ENCODE measurements at places on chromosomes 11 and 22.
A peak's percentile ranks its signal among the peaks of the same experiment; 100 is the strongest.

GRCh38 chr11:36308577-36308976 is 12.5 kb downstream of the PRR5L start:
- no peak for DNase-seq

DNA sequence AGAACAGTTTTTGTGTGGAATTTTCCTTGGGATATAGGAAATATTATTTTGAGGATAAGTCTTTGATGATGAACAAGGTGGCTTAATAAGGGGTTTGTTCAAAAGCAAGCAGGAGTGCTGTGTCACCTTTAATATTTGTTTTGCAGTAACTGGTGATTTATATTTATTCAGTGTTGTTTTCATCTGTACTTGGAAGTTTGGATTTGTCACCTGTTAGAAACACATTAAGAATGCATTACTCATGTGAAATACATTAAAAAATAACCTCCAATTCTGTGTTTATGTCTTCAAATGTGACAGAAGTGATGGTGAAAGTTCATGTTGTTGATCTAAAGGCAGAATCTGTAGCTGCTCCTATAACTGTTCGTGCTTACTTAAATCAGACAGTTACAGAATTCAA is 70.5 kb downstream of the DKK3 start:
- no peak for DNase-seq

DNA sequence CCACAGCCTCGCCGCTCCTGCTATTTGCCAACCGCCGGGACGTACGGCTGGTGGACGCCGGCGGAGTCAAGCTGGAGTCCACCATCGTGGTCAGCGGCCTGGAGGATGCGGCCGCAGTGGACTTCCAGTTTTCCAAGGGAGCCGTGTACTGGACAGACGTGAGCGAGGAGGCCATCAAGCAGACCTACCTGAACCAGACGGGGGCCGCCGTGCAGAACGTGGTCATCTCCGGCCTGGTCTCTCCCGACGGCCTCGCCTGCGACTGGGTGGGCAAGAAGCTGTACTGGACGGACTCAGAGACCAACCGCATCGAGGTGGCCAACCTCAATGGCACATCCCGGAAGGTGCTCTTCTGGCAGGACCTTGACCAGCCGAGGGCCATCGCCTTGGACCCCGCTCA is 35.5 kb downstream of the LRP5 start:
- DNase-seq = no peak

DNA sequence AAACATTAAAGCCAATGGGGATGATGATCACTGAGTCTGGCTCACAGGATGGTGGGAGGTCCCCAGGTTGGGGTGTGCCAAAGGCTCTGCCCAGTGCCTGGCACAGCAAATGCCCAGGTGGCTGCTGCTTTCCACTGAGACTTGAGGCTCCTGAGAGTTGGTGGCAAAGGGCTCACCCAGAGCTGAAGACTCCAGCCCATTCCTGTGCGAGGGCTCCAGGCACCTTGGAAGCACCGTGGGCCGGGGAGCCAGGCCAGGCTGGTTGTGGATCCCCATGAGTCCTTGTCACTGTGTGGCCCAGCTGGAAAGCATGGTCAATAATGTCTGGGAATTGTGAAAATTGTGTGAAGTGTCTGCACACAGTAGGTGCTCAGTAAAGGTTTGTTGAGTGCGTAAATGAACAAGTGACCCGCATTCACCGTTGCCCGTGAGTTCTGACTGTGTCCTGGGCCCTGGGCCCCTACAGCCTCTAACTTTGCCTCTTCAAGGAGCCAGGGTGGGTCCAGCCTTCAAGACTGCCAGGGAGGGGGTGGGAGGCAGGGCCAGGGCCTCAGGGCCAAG is 2.8 kb upstream of the UNC93B1 start:
- DNase-seq = no peak

DNA sequence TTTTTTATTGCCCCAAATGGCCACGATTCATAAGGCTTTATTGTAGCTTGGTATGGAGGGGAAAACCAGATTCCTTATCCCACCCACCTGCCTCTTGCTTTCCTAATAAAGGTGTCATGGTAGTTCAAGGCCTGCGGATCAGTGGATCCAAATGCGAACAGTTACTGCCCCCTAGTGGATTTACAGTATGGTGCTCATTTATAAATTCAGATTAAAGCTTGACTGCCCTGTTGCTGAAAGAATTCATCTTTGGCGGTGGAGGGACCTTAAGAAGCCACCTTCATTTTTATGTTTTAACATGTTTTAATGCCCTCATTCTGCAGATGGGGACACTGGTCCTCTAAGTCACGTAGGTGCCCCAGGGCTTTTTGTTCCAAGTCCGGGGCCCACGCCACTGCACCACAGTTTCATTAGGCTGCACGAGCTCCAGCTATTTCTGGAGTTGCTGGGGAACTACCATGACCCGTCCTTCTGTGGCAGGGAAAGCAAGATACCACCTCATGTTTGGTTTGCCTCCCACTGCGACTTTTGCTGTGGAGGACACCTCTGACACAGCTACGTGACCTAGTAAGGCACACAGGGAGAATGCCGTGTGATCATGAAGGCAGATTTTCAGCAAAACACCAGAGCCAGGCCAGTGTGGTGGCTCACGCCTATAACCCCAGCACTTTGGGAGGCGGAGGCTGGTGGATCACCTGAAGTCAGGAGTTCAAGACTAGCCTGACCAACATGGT is 15.6 kb upstream of the INCENP start:
- DNase-seq = peak; percentile 69

- DNase-seq = no peak
Measured at GRCh38 chr11:134460881-134461280, 48.8 kb upstream of the B3GAT1 start.

DNA sequence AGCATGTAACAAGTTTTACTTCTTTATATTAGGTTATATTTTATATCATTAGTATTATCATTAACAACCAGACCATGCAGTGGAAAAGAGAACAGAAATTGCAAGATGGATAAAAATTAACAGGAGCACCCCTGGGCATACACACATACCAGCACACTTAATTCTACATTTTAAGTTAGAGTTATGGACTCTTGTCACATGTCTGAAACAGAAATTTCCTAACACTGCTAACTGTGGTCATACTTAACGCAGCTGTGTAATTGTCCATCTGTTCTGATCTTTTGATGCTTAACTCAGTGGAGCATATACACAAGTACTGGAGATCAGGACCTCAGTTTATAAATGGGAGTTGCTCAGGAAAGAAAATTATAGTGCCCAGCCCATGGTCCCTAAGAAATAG is 358 bp downstream of the OR52H1 start:
- no peak for DNase-seq

- no peak for DNase-seq
Measured at GRCh38 chr11:68372114-68372513, 59.7 kb downstream of the LRP5 start.

DNA sequence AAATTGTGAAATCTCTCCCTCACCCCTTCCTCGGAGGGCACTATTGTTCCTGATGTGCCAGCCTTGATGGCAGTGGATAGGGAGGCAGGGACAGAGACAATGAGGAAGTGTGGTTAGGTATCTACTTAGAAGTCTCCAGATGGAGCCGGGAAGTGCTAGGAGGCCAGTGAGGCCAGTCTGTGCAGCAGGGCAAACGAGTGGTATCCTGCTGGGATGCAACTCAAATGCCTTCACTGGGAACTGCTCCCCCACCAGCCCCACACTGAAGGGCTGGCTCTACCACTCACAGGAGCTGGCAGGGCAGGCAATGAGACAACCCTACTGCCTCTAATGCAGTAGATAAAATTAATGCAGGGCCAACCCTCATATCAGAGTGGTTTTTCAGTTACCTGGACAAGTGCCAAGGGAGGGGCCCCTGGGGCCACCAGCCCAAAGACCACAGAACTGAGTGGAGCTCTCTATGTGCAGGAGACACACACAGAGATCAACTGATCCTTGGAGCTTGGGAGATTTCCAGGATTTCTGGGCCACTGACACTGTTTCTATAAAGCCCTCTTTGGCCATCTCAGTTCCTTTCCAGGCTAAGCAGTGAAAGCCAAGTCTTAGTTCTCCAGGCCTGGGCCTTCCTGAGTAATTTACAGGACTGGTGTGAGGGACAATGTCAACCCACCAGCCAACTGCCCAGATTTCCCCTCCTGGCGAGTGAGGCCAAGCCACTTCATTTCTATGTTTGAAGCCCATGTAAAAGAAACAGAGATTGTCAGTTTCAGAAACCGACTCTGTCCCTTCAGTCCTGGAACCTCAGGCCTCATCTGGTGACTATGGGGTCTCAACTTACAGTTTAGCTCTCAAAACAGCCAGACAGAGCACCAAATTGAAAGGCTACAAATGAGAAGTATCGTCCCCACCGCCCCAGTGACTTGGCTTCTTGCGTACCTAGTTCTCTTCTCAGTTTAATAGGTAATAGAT is 4.1 kb downstream of the MIF start:
- peak; percentile 28 for DNase-seq

DNA sequence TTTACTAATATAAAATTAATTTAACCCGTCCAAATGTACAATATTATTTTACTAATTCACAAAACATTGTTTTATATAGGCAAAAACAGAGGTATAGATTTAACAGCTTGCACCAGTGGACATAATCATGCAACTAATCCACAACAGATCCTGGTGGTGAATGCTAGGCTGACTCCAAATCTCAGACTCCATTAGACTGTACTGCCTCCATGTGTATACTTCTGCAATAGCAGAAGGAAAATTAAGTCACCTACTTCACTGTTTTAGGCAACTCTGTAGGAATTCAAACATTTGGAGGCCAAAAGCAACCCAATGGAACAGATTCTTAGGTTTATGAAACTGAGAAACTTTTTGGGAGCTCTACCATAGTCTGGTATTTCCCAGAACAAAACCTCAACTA is 30.0 kb upstream of the RAB39A start:
- DNase-seq = peak; percentile 47

- no peak for DNase-seq
Measured at GRCh38 chr22:29203488-29204454, 1.9 kb upstream of the EMID1 start.

DNA sequence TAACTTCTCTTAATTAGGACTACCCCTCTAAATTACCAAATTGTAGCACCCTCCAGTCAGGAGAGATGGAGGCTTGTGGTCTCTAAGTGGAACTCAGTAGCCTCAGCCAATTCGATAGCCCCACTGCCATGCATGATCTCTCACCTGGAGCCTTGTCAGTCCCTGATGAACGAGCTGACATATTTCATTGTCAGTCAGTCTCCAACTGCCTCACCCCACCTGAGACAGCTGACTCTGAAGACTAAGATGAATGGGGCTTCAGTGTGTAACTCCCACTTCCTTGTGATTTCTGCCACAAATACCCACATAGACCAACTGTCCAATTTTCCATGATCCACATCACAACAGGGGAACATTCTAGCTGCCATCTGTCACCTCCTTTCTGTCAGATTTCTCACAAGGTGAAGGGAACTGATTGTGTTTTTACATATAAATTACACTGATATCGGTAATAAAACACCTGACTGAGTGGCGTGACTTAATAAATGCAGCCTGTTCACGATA is 206.5 kb downstream of the FAM181B start:
- no peak for DNase-seq

DNA sequence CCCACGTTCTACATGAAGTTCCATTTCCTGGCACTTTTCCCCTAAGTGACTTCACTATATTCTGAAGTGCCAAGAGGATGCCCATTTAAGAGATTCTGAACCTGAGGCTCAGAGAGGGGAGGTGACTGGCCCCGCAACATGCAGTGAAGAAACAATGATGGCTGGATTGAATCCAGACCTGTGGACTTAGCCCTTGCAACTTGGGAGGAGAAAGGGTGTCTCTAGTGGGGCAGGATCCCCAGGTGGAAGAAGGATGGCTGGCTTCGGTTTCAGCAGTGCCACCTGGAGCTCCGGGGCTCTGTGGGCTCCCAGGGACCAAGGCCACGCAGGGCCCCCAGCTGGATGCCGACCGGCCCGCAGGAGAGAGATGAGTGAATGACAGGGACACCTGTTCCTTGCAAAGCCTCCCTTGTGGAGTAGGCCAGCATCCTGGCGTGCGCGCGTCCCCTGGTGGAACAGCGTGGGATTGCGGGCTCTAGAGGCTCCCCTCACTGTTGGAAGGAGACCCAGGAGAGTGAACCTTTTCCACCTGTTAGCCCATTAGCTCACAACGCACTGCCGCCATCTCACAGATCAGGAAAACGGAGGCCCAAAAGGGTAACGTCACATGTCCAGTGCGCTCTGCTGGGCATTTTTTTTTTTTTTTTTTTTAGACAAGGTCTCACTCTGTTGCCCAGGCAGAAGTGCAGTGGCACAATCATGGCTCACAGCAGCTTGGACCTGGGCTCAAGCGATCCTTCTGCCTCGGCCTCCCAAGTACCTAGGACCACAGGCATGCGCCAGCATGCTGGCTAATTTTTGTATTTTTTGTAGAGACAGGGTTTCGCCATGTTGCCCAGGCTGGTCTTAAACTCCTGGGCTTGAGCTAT is 104.7 kb downstream of the KIAA1671 start:
- DNase-seq = peak; percentile 69

DNA sequence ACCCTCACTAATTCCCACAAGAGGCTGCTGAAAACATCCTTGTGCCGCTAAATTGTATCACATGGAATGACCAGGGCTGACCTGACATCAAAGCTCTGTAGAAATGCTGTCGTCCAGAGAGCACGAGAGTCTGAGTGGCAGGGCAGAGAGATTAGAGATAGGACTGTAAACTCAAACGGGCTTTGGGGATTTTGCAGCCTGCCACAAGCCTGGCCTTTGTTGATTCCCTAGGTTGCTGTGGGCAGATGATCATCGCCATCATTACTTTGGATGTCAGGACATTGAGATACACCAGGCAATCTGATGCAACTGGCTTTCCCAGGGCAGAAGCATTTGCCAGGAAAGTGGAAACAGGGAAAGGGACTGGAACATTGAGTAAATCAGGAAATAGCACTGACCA is 131.6 kb downstream of the ETS1 start:
- no peak for DNase-seq

GRCh38 chr22:39915295-39915726 is 14.4 kb downstream of the GRAP2 start:
- DNase-seq = no peak
